NCI-H187 (cell line): ENCODE measurements at places on chromosomes 12 and 14.

DNA sequence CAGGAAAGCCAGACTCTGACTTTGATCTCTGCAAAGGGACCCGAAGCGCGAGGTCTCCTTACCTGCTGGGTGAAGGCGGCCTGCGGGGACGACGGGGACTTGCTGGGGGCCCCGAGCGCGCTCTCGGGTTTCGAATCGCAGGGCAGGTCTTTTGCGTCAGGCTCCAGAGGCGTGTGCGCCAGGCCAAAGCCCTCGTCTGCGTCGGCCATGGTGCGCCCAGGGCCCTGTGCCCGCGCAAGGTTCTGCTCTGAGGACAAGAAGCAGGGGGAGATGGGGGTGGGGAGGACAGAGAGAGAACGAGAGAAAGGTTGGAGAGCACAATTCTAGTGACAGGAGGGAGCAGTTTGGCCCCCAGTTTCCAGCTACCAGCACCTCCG, 2.3 kb downstream of the TBX5 start:
- DNase-seq = no peak

GRCh38 chr12:97016163-97016562, 109.1 kb downstream of the NEDD1 start:
- DNase-seq = no peak

DNA sequence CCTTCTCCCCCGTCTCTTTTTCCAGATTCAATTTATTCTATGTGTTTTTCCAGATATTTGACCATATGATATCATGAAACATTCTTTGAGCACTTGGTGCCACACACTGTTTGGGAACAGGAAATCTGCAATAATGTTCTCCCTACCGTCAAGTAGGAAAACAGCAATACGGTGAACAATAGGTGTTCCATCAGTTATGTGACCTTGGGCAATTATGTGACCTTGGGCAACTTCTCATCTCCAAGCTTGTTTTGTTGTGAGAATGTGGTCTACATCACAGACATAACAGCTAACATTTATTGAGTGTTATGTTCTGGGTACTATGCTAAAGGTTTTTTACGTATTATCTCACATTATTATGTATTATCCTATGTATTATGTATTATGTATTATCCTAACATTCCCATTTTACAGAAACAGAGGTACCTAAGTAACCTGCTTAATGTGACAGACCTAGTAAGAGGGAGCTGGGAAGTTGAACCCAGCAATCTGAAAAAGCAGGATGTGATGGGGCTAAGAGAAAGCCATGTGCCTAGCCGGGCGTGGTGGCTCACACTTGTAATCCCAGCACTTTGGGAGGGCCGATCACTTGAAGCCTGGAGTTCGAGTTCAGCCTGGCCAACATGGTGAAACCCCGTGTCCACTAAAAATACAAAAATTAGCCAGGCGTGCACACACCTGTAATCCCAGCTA, 1.2 kb upstream of the NEK9 start:
- DNase-seq = no peak

DNA sequence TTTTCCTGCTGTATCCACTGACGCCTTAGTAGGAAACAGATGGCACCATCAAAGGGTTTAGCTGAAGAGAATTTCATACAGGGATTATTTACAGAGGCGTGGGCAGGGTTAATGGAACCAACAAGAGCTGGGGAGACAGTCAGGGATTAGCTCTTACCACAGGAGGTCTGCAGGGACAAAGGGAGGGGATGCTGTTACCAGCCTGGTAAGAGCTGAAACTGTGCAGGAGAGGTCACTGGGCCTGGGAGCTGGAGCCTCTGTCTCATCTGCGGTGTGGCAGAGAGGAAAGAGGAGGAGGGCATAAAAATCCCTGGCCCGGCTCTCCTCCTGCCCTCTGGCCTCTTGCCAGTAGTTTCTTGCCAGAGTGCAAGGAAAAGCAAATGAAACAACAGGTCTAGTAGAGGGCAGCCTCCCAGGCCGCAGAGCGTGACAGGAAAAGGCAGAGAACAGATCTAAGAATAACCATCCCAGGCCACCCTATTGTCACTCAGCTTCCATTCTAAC, 18.9 kb upstream of the POC1B start:
- DNase-seq = no peak

- DNase-seq = no peak
Observed at GRCh38 chr12:88391556-88391955, 188.7 kb downstream of the KITLG start.

DNA sequence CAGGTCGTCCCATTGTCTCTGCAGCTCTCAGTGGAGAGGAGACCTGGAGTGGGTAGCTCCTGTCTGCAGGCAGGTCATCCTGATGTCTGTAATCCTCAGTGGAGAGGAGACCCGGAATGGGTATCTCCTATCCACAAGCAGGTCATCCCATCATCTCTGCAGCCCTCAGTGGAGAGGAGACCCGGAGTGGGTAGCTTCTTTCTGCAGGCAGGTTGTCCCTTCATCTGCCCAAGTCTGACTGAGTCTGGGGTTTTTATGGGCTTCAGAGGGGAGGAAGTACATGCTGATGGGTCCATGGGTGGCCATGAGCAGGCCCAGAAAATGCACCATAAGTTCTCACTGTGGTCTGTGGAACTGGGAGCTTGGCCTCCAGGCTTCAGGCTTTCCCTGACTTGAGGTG, 28.9 kb upstream of the PAPLN start:
- no peak for DNase-seq

- DNase-seq = no peak
Observed at GRCh38 chr14:24108336-24108874, 6.2 kb upstream of the DCAF11 start.

DNA sequence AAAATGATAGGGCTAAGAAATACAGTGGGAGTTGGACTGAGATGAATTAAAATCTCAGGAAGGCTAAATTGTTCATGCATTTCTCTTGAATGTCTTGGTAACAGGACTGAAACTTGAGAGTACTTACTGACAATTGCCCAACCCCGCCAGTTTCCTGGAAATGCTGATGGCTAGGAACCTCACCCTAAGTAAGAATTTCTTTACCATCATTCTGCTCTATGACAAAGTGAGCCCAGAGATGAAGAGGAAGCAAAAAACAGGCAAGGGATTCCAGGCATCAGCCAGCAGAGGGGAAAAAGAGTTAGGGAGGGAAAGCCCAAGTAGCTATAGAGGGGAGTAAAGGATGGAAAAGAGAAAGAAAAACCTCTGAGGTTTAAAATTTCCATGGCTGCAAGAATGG, 397.7 kb downstream of the MDGA2 start:
- no peak for DNase-seq

DNA sequence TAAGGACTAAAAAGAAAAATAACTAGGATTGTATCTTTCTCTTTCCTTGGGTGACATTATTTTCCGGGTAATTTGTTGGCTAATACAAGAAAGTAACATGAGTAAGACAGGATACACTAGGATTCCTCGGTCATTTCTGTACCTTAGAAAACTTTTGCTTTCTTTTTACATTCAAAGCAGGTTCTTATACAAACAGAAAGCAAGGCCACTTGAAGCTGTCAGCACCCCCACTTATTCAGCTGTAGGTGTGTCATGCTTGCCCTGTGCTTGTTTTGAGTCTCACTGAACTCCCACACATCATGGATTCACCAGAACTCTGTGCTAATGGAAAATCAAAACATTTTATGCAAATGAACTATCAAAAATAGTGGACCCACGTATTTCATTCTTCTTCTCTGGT, 266.8 kb upstream of the CLEC14A start:
- no peak for DNase-seq

DNA sequence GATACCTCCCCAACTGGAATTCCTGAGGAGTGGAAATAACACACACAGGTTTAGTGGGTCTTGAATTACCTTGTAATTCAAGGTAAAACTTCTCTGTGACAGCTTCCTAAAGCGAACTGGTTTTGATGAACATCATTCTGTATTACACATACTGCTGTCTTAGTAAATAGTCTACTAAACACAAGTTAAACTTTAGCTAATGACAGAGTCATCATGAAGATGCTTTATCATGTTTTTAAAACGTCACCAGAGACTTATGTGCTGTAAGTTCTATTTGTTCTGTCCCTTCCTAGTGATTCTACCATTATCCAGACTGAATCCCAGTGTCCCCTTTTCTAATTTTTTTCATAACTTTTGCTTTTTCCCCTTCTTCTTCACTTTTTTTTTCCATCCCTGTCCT, 11.6 kb upstream of the GXYLT1 start:
- no peak for DNase-seq

DNA sequence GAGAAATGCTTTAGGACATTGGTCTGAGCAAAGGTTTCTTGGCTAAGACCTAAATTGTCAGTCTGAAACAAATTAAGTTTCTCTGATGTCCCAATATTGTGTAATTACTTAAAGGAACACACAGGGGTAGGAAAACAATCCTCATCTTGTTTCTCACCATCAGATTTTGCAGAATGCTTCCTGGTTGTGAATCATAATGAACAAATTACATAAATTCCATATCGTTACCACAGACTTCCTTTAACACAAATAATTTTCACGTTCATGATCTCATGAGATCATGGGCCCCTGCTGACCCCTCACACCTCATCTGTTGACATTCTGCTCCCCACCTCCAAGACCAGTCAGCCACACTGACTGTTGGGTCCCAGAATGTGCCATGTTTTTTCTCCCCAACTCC, 194.1 kb downstream of the MON2 start:
- DNase-seq = no peak

DNA sequence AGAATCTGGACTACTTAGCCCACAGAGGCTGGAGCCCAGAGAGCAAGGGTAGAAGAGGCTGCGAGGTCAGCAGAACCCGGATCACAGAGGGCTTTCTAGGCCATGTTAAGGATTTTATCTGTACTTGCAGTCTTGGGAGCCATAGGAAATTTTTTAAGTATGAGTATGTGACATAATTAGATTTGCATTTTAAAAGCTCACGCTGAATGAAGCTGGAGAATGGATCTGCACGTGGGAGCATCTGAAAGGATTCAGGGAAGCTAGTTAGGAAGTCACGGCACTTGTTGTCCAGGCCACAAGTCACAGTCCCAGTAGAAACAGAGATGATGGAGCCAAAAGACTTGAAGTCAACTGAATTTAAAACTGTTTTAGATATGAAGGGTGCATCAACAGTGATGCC, 14.1 kb downstream of the CORO1C start:
- DNase-seq = no peak

DNA sequence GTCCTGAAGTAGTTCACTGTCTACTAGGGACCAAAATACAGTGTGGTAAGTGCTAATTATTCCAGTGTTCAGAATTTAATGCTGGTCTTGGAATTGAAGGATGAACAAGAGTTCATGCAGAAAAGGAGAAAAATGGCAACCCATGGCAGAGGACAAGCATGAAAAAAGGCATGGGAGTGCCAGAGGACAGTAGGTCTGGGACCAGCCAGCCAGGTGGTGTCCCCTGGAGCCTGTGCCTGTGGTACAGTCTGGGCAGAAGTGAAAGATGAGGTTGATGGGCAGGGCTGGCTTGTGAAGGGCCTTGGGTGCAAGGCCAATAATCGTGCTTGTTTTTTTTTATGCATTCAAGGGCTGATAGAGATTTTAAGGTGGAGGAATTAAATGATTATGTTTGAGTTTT, 21.0 kb downstream of the C12orf75 start:
- DNase-seq = no peak

DNA sequence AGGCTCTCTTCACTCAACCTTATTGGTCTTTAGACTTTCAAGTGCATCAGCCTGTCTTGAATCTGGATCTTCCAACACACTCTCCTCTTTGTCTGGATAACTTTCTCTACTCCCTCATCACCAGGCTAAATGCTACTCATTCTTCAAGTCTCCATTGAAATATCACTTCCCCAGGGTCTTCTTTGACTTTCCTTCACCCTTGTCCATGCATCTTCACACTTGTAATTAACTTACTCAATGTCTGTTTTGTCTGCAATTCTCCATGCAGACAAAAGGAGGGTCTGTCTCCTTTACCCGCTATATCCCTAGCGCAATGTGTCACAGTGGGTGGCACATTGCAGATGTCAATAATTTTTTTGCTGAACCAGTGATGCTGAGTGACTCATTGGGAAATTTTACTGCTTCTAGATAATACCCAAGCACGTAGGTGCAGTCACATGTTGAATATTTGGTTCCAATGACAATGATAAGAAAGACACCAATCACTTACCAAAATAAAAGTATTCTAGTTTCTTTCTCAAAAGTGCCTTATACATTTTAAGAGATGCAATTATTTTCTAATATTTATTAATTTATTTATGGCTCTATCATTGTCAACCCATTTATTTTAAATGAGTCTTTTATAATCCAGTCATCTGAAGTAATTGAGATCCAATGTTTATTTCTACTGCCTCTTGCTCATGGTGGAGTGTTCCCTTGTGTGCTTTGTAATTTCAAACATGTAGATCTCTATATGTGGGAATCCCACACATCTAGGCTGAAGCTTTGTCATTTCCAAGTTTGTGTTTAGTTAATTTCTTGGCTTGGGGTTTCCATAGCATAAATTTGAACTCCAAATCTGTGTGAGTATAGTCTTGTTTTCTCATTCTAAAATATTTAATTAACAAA, 21.7 kb upstream of the RFC5 start:
- DNase-seq = no peak

DNA sequence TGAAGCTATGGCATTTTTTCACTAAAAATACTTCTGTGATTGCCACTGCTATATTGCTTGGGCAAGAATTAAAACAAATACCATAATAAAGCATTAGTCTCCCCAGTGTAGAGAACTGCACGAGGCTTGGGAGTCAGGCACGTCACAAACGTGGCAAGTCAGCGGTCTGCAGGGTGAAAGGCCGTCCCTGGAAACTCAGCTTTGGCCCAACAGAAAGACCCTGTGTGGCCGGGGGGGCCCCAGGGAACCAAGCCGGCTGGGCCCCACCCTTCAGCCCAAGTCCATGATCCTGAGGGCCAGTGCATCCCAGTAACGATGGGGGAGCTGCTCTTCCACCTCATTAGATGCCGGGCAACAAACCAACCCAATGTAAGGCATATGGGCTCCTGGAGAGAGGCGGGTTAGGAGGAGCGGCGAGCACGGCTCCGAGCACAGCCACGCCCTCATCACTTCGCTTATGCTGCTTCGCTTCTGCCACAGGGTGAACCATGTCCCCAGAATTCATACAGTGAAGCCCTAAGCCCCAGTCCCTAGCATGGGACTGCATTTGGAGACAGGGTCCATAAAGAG, 50.9 kb upstream of the GPR68 start:
- no peak for DNase-seq

GRCh38 chr14:66045572-66046021, 440.6 kb upstream of the CCDC196 start:
- DNase-seq = no peak

DNA sequence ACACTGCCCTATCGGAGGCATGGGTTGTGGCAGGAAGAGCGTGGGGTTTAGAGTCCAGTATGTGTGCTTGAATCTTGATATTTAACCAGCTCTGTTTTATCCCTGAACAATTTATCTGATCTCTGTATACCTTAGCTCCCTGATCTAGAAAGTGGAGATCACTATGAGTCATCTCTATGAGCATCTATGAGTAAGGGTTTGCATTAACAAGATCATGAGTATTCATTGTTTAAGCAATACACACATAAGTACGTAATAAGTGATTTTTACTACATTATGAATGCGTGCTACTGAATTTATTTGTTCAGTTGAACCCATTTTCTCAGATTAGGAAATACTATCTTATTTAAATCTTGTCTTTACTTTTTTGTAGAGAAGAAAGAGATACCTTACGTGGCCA, 49.4 kb downstream of the GPATCH2L start:
- DNase-seq = no peak
